ENCODE measurements at places on chromosomes 2 and 18.
A peak's percentile ranks its signal among the peaks of the same experiment; 100 is the strongest.

GRCh38 chr18:36567800-36568199 is 261.0 kb downstream of the TPGS2 start:
- DNase-seq = no peak

DNA sequence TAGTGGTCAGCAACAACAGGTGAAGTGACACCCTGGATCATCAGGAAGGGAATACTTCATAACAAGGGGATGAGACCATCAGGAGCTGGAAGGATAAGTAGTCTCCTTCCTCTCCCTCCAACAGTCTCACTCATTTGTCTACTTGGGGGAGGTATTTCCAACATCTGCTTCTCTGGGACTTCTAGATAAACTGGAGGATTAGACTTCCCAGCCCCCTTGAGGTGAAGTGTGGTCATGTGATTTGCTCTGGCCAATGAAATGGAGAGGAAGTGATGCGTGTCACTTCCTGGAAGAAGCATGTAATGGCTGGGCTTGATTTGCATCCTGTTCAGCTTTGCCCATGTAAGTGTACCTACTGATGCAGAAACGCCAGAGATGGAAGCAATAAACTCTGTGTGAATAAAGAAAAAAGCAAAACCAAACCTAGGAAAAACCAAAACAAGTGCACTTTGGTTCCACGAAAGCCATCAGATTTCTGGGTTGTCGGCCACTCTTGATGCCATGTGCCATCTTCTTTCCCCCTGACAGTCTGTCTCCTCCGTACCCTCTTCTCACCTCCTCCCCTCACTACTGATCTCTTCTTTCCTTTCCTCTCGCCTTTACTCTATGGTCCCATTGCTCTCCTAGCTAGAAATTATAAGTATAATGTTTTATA is 76.1 kb upstream of the DNMT3A start:
- DNase-seq = no peak

DNA sequence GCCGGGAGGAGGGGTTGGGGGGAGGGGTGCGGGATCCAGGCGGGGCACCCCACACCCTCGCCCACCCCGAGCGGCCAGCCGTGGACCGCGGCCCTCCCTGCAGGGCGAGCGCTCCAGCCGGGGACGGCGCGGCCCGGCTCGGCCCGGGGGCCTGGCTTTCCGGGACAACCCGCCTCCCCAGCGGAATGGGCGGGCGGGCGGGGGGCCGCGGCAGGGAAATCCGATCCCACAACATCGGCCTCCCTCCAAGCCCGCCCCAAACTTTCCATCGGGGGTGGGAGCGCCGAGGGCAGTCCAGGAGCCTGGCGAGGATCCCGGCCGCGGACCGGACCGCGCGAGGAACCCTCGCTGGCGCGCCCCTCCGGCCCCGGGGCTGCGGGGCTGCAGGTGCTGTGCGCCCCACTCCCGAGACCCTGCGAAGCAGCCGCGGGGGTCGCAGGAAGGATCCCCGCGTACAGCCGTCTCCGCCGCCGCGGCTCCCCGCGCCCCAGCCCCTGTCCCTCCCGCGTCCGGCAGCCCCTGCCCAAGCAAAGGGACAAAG is 529 bp downstream of the SEMA4C start:
- no peak for DNase-seq

DNA sequence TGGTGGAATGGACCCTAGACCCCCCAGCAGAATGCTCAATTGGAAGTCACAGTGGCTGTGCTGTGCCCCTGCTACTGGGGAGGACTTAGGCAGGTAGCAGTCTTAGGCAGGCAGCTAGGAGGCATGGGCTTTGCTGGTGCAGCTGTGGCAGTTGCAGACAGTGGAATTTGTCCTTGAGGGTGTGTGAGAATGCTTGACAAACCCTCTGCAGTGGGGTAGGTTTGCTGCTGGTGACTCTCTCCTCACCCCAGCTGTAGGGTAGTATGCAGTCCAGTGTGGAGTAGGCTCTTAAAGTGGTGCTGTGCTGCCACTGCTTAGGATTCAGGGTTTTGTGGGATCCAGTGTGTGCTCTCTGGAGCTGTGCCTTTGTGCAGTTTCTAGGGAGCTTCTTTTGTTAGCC is 61.3 kb downstream of the NUP35 start:
- DNase-seq = no peak

- no peak for DNase-seq
Observed at GRCh38 chr2:33047939-33048338, 101.2 kb downstream of the LTBP1 start.

DNA sequence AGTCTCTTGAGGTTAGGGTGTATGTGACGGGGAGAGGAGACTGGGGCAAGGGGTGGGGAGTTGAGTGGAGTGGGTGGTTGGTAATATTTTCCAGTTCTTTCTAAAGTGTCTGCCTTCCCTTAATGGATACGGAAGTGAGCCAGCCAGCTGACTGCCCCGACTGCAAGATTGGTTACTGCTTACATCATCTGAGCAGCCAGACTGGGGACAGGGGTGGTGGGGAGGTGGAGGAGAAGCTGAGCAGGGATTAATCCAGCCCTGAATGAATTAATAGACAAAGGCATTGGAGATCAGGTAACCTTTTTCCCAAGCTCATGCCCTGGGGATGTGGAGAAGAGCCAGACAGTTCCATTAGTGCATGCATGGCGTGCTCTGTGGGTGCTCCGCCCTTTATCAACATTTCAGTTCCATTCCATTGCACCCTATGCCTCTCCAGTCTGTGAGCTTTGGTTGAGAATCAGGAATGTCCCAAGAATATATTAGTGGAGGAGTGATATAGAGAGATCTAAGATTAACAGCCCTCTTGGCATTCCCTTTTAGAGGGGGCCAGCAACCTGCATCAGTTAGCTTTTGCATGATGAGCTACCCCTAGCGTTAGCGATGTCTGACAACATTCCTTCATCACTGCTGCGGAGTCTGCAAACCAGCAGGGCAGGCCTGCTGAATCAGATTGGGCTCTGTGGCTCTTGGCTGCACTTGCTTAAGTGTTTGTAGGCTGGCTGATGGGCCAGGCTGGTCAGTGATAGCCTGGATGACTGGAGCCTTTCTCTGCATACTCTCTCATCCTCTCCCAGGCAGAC is 67.4 kb downstream of the TNP1 start:
- no peak for DNase-seq

- DNase-seq = no peak
Observed at GRCh38 chr2:127392828-127393578, 5.2 kb upstream of the MAP3K2 start.

DNA sequence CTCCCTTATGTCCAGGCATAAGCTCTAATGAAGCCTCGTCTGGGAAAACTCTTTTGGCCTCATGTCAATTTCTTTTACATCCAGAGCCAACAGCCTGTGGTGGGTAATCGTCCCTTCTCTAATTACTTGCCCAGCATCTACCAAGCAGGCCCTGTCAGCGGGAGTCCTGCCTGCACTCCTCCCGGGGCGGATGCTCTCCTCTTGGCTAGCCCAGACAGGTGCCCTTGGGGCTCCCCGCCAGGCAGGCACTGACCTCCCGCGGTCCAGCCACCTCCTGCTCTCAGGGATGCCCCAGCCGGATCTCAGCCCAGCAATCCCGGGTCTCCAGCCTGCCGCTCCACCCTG is 74.2 kb downstream of the NCAPH start:
- DNase-seq = no peak

GRCh38 chr2:173667014-173667413 is 298.2 kb downstream of the SP3 start:
- no peak for DNase-seq

- DNase-seq = no peak
Observed at GRCh38 chr2:239970004-239970623, 55.0 kb downstream of the NDUFA10 start.

DNA sequence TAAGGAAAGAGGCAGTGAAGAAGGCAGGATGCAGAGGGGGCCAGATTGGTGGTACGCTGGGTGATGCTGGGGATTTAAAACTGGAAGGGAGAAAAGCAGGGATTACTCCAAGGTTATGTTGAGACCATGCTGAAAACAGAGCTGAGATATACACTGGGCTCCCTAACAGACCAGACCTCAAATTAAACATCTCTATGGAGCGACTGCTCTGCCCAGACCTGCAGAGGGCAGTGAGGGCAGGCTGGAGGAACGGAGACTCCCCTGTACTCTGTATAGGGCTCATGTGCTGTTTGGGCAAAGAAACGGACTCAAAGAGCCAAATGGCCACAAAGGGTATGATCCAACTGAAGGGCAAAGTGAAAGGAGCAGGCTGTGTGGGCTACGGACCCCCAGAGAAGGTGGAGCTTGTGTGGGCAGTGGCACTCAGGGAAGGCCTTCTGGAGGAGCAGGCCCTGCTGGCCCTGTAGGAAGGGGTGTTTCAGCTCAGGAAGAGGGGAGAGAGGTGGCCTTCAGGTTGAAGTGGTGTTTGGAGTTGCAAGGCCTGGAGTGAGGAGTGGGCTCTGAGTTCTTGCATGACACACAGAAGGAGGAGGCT is 4.8 kb upstream of the CELF4 start:
- DNase-seq = no peak

GRCh38 chr2:159124441-159124911 is 156.0 kb downstream of the TANC1 start:
- no peak for DNase-seq

DNA sequence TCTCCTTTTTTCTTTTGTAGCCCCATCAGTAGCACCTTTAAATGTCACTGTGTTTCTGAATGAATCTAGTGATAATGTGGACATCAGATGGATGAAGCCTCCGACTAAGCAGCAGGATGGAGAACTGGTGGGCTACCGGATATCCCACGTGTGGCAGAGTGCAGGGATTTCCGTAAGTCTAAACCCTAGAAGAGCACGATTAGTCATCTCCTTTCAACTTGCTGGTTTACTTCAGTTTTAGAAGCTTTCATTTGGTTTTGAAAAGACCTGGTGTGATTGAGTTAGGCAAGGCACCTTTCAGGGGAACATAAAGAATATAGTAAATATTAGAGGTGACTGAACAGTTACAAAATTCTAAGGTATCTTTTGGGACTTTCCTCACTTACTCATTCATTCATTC is 72.2 kb upstream of the TMEM87B start:
- DNase-seq = no peak

- DNase-seq = no peak
Observed at GRCh38 chr18:55585920-55586561, 2.0 kb downstream of the TCF4 start.

GRCh38 chr2:120729406-120730399 is 6.0 kb upstream of the GLI2 start:
- no peak for DNase-seq

- DNase-seq = no peak
Observed at GRCh38 chr2:62216113-62216512, 20.2 kb downstream of the B3GNT2 start.

GRCh38 chr18:9016633-9017166 is 85.8 kb upstream of the NDUFV2 start:
- DNase-seq = no peak

DNA sequence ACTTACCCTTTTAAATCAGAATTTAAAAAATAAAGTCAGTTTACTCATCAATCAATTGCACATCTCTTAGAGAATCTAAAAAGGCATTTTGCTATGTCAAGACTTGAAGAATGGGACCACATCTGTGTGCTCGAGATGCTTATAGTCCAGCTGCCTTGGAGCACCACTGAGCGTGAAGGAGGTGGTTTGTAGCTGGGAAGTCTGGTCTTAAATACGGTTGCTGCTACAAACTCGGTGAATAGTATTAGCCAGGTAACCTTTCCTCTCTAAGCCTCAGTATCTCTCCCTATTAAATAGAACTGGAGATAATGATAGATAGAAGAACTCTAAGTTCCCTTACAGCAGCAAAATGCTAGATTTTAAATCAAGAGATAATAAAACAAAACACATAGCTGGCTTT is 289.7 kb downstream of the TRIB2 start:
- no peak for DNase-seq

DNA sequence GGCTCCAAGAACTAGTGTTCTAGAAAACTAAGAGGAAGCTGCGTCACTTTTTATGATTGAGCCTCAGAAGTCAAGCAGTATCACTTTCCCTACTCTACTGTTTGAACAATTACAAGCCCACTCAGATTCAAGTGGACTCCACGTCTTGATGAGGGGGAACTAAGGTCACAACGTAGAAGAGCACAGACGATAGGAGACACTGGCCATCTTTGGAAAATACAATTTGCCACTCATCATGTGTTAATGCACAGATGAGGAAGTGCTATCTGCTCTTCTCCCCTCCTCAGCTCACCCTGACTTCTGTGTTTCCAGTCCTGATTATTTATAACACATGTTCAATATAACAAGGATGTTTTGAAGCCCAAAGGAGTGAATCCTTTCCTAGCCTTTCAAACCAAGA is 76.1 kb upstream of the CYP1B1 start:
- DNase-seq = no peak

DNA sequence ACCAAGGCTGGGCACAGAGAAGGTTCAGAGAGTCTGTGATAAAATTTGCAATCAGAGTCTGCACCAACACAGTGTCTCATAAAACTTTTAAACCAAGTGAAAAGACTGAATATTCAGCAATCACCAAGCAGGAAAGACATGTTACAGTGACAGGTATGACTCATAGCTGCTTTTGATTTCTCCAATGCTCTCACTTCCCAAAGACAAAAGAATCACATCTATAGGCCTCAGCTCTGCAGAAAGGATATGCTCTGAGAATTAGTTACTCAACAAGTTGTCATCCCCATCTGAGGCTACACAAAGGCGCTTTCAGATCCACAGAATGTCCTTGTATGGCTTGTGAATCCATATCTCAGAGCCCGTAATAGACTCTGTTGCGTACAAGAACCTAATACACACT is 92.5 kb downstream of the KCNF1 start:
- DNase-seq = no peak

GRCh38 chr2:56449002-56449431 is 265.2 kb downstream of the CCDC85A start:
- DNase-seq = no peak

DNA sequence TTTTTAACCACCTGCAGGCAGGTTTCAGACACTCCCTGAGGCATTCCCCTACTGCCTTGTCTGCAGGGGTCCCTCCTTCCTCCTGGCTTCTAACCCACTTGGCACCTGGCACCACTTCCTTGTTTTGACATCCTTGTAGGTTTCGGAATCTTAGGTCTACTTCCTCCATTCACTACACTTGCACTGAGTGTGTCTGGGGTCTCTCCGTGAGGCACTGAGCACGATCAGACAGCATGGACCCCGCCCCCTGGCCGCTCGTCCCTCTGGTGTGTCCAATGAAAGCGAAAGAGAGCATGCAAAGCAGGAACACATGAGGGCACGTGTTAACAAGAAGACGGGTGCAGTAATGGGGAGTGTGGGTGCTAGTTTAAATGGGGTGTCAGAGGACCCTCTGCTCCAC is 63.8 kb downstream of the HAUS1 start:
- DNase-seq = peak; percentile 1

- DNase-seq = no peak
Observed at GRCh38 chr2:75915851-75916634, 205.3 kb upstream of the GCFC2 start.

DNA sequence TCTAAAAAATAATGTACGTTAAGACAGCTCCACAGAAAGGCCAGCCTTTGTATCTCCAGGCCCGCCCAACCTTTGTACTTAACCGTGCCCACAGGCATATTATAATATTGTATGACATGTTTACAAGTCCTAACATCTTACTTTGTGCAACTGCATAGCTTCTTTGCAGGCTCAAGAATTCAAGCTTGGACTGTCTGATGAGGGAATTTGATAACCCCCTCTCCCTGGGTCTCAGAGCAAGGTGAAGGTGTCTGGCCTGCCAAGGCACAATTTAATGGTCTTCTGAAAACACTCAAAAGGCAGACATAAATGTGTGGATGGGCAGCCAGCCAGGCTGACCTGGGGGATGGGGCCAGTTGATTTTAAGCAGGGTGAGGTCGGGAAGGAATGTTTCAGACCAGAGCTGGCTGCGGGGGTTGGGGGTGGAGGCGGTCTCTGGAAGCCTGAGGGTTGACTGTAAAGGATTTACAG is 732.7 kb upstream of the FANCL start:
- no peak for DNase-seq

All from effector CD8-positive, alpha-beta T cell (primary cell).